ENCODE measurements at places on chromosomes 16 and 17. TPM values are rescaled to one million over a fixed set of nuclear protein-coding genes. Genes with fewer than 3 reads are reported as not detected.

Gene KRT23
- not detected for total RNA-seq

DNA sequence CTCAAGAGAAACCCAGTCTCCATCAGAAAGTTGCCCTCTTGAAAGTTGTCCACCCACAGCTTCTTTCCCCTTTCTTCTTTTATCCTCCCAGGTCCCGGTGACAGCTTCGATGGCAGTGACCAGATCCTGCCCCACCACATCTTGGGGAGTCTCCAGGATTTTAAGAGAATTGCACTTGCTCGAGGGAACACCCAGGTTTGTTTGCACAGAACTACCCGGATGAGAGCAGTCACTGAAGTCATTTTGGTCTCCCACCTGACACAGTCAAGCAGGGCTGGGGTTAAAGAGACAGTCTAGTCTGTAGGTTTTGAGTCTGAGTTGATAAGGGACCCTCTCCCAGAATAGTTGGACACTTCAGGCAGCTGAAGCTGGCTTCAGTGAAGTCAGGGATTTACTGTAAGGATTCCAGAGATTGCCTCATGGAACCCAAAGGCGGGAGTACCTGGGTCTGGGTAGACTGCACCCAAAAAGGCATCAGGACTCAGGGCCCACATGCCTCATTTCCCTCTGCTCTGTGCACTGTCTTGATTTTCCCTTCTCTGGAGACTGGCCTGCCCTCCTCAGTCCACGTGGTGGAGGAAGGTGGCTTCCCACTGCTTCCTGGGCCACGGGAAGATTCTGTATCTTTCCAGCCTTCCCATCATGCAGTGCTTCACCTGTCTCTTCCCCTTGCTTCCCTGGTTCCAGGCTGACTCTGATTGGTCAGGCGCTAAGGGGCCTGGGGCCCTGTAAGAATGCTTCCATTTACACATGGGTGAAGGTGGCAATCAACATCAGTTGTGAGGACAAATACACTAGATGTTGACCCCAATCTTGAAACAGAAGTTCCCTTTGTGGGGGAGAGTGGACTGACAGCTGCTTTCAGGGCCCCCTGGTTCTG, 9.5 kb downstream of the MYCBPAP start:
- H3K27ac ChIP-seq = no peak overlapping the region
- no peaks in the 10 kb centered on the region for H3K36me3 ChIP-seq
- H3K27me3 ChIP-seq = no peaks in the 10 kb centered on the region
- no peak for DNase-seq
- peaks cover 6% of the 10 kb centered on the region for H3K4me1 ChIP-seq
- H3K4me3 ChIP-seq = no peak overlapping the region

GRCh38 chr17:17341452-17341851, 38.3 kb downstream of the NT5M start:
- H3K27me3 ChIP-seq = no peaks in the 10 kb centered on the region
- H3K4me1 ChIP-seq = no peaks in the 10 kb centered on the region
- peaks cover 3% of the 10 kb centered on the region for H3K36me3 ChIP-seq
- H3K4me3 ChIP-seq = no peak overlapping the region

GRCh38 chr16:57920215-57920879, 50.6 kb downstream of the CNGB1 start:
- H3K27me3 ChIP-seq = no peaks in the 10 kb centered on the region
- H3K27ac ChIP-seq = no peak overlapping the region
- no peaks in the 10 kb centered on the region for H3K36me3 ChIP-seq
- no peaks in the 10 kb centered on the region for H3K4me1 ChIP-seq
- no peak for DNase-seq
- no peak overlapping the region for H3K4me3 ChIP-seq

DNA sequence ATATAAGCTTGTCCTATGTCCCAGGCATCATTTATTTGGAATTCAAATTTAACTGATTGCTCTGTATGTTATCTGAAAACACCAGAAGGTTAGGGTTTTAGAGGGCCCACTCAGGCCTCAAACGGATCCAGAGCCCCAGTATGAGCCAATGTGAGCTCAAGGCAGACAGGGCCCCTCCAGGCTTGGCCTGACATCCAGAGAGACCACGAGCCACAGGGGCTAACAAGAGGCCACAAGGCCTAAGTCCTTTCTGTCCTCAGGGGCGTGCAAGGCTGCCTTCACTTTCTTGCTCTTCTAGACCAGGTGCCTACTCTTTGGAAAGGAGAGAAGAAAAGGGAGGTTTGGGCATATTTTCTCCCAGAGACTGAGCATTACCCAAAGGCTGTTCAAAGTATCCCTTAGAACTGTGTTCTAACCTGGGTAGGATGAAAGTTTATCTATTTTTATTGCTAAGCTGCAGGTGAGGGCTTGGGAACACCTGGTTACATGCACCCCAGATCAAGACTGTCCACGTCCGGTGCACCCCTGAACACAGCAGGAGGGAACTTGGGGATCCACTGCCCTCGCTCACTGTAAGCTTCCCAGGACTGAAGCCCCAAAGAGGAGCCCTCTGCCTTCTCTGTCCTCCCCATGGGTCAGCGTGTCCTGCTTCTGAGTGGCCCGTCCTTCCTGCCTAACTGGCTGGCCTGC, 1.5 kb upstream of the ENGASE start:
- DNase-seq = no peak
- H3K27me3 ChIP-seq = peaks cover 3% of the 10 kb centered on the region
- no peaks in the 10 kb centered on the region for H3K36me3 ChIP-seq
- H3K4me3 ChIP-seq = no peak overlapping the region
- no peak overlapping the region for H3K27ac ChIP-seq
